NCI-H748 treated with DMSO at 0.1 percent for 48 hours (cell line): ENCODE measurements at places on chromosomes 16 and 17.
A peak's percentile ranks its signal among the peaks of the same experiment; 100 is the strongest.

GRCh38 chr17:79036596-79036995 lies 12.6 kb downstream of the C1QTNF1 start:
- no peak for DNase-seq

DNA sequence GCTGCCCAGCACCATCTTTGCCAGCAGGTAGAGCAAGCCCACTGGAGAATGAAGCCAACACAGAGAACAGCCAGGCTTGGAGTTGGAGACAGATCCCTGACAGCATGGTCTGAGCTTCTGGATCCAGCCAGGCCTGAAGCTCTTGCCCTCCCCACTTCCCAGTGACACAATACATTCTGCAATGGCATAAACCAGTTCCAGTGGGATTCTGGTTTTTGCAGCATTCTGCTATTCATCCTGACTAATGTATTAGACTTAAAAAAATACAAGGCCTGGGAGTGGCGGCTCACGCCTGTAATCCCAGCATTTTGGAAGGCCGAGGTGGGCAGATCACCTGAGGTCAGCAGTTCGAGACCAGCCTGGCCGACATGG lies 40.6 kb upstream of the LITAF start:
- no peak for DNase-seq

- no peak for DNase-seq
Measured at GRCh38 chr17:32551186-32551955, 64.6 kb downstream of the CDK5R1 start.

- peak; percentile 62 for DNase-seq
Measured at GRCh38 chr17:80647746-80648145, 103.1 kb downstream of the RPTOR start.

DNA sequence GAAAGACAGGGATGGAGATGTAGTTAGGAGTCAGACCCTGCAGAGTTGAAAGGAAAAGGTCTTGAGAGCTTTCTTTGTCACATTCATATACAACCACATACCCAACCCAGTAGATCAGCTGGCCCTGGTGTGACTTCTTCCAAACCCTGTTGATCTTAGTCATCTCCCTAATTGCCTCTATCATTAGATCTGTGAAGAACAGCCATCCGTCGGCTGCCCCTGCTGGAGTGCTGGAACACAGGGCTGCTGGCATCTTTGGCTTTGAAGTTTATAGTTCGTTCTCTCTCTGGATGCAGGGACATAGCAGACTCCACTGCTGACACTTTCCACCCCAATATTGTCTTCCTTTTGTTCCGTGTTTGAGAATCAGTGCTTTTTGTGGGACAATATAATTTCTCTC lies 10.4 kb upstream of the SMG8 start:
- no peak for DNase-seq

GRCh38 chr17:2025622-2026309 lies 632 bp upstream of the RTN4RL1 start:
- peak; percentile 40 for DNase-seq

GRCh38 chr16:27175888-27176287 lies 27.4 kb upstream of the KDM8 start:
- no peak for DNase-seq

GRCh38 chr16:85072947-85073346 lies 39.3 kb downstream of the CIBAR2 start:
- no peak for DNase-seq

DNA sequence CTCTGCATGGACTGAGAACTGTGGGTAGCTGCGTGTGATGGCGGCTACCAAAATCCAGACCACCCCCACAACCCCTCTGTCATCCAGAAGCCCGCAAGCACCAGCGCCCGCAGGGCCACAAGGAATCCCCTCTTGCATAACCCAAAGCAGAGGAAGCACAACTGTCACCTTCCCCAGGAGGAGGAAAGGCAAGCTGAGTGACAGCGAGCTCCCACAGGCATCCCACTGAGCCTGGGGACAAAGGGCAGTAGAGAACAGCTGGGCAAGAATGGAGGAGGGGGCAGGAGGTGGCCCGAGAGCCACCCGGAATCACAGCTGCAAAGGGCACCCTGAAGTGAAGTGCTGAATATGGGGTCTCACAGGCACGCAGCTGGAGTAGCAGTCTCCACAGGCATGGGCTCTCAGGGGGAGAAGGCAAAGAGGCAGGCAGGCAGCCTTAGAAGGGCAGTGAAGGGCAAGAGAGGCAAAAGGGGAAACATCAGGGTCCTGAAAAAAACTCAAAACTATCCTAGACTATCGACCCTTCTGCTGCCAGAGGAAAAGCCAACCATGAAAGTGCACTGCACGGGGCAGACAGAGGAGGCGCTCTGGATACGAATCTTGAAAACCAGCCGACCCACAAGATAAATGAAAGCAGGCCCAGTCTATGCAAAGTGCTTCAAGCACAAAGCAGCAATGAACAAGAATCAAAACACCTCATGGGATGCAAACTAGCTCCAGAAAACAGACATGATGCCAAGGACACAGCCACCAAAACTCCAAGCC lies 17.1 kb downstream of the USP36 start:
- DNase-seq, result no peak

DNA sequence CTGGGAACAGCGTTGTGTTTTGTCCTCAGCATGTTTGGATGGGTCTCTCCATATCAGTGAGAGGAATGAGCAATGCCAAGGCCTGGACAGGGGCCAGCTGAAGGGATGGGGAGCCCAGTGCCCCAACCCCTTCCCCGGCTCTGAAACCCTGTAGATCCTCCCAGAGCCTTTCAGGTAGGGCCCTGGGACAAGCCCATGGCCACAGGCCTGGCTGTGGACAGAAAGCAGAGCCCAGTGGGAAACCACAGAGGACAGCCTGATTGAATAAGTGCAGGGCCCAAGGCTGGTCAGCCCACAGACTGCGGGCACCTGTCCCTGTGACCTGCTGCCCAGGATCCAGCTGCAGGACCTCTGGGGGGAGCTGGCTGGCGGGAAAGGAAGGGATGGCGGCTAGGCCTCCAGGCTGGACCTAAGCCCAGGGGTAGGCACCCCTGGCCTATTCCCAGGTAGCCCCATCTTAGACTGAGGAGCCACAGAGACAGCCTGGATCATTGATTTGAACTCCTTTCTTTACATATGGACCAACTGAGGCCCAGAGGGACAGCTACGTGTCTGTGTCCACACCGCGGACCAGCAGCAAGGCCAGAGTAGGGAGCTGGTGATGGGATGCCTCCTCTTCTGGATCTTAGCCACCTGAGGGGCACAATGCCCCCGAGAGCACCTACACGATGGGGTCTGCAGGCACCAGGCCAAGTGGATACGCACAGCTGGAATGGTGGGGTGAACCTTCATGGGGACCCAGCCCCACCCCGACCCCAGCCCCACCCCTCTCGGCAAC lies 1.3 kb downstream of the CCDC102A start:
- DNase-seq, result no peak

DNA sequence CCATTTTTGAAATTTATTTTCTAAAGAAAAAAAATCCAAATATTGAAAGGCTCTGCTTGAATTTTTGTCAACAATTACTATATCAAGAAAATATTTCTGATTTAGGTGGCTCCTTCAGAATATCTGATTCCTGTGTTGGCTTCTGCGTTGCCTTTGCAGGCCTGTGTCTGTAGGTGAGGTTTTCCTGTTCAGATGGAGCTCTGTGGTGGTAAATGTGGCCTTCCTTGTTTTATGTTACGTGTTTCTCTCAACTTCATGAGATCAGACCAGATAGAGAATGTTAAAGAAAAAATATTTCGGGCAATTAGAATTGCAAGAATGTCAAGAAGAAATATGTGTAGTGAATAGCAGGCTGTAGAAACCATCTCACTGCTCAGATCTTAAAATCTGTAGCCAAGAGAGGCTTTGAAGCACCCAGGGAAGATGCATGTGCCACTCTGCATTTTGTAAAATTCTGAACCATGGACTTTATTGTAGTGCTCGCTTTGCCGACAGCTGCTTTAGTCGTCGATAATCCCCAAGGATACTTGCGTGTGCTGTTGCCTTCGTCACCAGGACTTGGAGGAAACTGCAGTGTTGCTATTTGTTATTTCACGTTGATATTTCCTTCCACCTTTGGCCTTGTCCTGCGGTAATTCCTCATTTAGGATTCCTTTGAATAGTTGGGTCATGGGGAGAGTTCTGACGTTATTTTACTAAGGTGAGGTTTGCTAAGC lies 69.9 kb downstream of the RPTOR start:
- DNase-seq, result no peak

- DNase-seq, result no peak
Measured at GRCh38 chr16:24681793-24682192, 47.7 kb upstream of the TNRC6A start.

DNA sequence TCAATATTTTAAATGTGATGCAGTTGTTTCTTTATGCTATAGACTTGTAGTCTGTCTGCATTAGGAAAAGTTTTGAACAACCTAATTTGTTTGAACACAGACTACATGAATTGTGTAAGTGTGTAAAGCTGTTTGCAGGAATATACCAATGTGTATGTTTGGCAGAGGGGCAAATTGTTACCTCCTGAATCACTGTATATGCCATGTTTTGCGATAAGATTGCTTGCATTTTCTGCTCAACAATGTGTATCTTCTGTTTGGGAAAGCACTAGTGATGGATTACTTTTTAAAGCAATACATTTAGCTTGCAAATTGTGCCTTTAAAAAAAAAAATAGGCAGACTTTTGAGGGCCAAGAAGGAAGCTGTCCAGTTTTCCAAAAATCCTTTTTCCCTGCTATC lies 14.6 kb downstream of the RBBP6 start:
- DNase-seq, result no peak

DNA sequence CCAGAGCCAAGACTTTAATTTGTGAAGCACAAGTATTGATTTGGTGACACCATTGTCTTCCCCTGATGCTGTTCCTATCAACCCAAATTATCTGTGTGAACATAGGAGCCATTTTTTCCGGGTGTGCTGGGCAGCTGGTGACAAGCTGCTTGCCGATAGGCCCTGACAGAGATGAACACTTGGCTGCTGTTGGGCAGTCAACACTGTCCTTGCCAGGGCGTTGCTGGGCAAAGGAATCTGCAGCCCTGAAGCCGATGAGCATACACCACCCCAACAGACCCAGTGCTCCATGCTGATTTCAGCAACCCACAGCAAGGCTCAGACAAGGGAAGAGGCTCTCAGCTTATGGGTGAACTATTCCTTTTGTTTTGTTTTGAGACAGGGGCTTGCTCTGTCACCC lies 105.4 kb downstream of the YPEL2 start:
- no peak for DNase-seq

DNA sequence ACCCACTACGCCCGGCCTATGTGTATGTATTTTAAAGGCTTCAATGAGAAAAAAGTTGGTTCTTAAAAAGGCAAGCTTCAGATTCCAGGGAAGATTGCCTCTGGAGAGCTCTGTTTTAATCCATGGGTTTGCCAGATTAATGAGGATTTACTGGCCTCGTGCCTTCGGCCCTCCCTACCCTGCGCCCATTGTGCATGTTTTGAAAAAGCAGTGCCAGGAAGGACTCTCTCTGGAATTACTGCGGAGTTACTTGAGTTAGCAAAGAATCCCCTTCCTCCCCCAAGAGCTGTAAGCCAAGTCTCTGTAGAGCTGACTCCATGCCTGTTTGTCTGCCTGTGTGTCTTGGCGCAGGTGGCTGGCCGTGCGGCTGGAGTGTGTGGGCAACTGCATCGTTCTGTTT lies 98.9 kb downstream of the ABCC6 start:
- no peak for DNase-seq

GRCh38 chr17:16121915-16122314 lies 93.4 kb downstream of the NCOR1 start:
- DNase-seq, result no peak

- no peak for DNase-seq
Measured at GRCh38 chr17:69870091-69870530, 204.9 kb upstream of the KCNJ16 start.

DNA sequence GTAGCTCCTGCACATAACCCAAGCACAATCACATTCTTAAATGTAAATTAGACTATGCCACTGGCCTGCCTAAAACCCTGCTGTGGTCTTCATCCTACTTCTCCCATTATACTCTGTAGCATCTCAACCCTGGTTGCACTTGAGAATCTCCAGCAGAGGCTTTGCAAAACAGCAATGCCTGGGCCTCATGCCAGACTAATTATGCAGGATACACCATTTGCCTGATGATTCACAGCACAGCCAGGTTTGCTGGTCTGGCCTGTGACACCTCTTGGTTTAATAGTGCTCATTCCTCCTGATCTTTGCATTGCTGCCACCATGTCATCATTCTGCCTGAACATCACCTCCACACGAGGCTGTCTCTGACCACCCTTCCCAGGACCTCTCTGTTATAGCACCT lies 491.9 kb upstream of the TOM1L1 start:
- DNase-seq, result no peak

- DNase-seq, result no peak
Measured at GRCh38 chr17:903691-904481, 75.7 kb downstream of the NXN start.

GRCh38 chr16:67244387-67245185 lies 2.7 kb downstream of the FHOD1 start:
- no peak for DNase-seq

DNA sequence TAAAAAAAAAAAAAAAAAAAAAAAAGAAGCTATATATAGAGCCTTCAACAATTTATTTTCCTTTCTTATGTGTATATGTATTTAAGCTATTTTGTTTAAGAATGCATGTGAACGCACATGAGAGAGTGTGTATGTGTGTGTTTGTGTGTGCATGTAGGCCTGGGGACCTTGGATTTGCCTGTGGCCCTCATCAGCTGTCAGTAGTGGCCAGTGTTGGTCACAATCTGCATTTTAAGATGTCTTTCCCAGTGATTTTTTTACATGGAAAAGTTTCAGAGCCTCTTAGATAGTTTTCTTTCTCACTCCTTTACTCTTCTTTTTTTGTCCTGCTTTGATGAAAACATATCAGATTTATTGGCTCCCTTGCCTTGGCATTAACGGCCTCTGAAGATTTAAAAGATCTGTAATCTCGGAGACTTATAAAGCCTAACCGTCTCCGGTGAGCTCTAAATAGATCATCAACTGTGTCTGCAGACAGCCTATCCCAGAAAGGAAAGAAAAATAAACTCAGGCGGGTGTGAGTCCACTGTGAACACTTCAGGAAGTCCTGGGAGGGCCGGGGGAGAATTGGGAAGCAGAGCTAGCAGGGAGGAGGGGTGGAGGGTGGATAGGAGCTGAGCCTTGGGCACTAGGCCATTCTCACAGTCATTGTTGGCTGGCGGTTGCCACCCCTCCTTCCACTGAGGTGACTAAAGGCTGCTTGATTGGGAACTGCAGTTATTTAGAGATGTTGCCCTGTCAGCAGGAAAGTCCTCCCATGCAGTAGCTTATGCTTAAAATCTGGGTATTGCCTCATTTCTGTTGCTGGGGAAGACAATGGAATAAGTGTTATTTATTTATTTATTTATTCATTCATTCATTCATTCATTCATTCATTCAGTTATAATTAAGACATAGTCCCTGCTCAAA lies 86.8 kb downstream of the WWP2 start:
- no peak for DNase-seq

GRCh38 chr16:89742948-89743347 lies 21.6 kb downstream of the ZNF276 start:
- no peak for DNase-seq

- no peak for DNase-seq
Measured at GRCh38 chr17:33948309-33948708, 306.8 kb upstream of the CCL2 start.

GRCh38 chr17:74730491-74731346 lies 6.3 kb upstream of the RAB37 start:
- no peak for DNase-seq
